H1 (cell line): ENCODE measurements at places on chromosomes 4 and X.

DNA sequence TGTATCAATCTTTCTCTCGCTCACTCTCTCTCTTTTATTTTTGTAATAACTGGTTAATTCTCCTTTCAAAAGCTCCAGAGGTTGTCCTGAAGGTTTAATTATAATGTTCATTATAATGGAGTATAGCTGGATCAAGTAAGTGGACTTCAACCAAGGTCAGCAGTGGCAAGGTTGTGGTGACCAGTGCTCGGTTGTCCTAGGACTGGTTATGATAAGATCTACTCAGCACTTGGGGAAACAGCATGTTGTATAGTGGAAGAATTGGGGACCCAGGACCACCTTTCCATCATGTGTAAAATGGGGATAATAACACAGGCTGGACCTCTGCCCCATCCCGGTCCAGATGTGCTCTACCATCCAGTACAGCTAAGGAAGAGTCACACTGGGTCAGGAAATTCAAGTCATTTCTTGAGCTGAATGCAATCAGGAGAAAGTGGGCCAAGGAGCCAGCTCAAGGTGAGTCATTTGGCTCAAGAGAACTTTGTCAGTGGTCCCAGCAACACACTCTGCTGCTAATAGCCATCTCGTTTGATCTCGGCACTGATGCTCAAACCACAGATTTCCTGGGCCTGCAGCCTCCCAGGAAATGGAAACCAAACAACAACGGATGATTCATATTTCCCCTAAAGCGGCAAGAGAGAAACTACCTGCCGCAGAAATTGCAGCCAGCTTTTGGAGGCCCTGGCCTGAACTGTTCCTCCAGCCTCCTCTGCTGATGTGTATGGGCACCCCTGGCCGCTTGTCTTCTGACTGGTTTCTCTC is 123.6 kb upstream of the RBPJ start:
- no peak for DNase-seq

DNA sequence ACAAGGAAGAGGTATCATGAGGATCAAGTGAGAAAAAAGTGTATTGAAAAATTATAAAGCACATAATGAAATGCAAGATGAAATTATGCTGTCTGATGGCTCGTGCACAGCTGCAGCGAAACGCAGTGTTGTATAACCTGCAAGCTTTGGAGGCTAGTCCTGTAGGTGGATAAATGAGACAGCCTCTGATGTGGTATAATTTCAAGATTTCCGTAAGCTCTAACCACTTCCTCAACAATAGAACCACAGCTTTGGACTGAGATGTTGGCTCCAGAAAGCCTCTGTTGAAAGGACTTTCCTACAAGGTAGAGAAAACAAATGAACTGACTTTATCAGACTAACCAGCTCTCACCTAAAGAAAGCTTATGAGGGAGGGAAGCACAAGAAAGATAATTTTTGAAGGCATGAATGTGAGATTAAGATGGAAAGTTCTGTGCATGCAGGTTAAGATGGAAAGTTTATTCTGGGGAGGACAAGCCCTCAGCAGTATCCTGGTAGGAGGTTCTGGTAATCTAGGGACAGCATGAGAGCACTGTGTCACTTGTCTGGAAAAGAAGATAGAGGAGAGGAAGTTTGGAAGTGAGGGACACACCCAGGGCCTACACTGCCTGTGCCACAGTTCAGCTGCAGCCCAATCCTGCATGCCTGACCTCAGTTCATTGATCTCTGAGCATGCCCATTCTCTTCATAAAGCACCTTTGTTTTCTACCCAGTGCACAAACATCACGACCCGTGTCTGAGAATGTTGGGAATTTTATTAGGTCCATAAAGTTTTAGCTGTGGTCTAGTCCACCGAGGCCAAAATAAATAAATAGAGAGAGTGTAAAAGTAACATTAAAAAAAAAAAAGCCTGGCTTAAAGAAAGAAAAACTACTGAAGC is 161.5 kb upstream of the SFRP2 start:
- DNase-seq: no peak

GRCh38 chr4:32768664-32769389 is 2048.7 kb downstream of the PCDH7 start:
- DNase-seq: no peak

DNA sequence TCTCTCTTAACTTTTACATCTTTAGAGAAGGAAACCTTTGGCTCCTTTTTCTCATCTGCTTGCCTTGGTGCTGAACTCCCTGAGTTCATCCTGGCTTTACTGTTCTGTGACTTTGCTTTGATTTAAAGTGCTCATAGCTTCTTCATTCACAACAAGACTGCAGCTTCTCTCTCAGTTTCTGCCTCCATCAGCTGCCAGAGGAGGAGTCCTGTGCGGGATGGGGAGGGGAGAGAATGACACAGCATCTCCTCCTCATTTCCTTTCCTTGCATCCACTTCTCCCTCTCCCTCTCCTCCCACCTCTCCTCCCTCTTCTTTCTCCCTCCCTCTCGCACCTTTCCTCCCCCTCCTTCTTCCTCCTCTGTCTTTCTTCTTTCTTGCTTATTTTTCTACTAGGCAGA is 42.0 kb downstream of the CBLL2 start:
- DNase-seq: no peak

DNA sequence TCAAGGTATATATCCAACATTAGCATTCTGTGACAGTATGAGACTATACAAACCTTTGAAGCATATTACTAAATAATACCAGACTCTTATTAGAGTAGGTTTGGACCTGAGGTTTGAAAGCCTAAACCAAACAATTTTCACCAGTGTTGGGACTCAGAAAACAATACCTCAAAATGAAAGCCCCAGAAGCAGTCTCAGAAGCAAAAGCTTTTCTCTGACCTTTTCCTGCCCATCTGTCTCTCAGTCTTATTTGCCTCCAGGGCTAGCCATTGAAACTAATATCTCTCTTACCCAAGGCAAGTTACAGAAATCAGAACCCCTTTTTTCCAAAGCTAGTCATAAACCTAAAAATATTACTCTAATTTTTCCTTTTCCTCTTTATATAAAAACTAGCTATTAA is 163.3 kb downstream of the PTCHD1 start:
- no peak for DNase-seq

- DNase-seq: no peak
Measured at GRCh38 chr4:23153076-23153475, 460.3 kb downstream of the GBA3 start.

GRCh38 chr4:113749178-113749577 is 12.4 kb downstream of the CAMK2D start:
- no peak for DNase-seq

GRCh38 chr4:113145519-113146291 is 96.3 kb downstream of the ANK2 start:
- DNase-seq: peak; percentile 46

GRCh38 chr4:186621959-186622553 is 66.7 kb upstream of the MTNR1A start:
- no peak for DNase-seq

GRCh38 chrX:25226151-25226550 is 210.4 kb upstream of the ARX start:
- DNase-seq: no peak

GRCh38 chrX:12021698-12022097 is 116.6 kb upstream of the FRMPD4 start:
- DNase-seq: no peak

- no peak for DNase-seq
Measured at GRCh38 chr4:79445371-79445781, 37.3 kb upstream of the GK2 start.

GRCh38 chr4:90318193-90318592 is 191.0 kb downstream of the CCSER1 start:
- no peak for DNase-seq

DNA sequence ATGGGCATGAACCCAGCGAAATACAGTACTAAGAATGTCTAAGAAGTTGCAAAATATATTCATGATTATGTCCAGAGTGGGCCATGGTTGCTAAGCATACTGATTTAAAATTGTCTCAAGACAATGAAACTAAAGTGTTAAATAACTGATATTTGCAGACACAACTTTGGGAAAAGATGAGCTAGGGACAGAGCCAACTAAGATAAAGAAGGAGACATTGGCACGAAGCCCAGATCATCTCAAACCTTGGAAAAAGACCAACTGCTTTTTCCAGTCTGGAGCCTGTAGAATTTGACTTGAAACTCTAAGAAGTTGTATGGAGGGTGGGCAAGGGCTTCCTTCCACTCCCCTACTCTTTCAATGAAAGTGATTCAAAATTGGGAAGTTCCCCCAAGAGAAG is 108.5 kb upstream of the GLRA2 start:
- no peak for DNase-seq

- no peak for DNase-seq
Measured at GRCh38 chrX:53494436-53494835, 60.3 kb upstream of the HSD17B10 start.

GRCh38 chrX:15903186-15903681 is 48.6 kb upstream of the AP1S2 start:
- DNase-seq: no peak

GRCh38 chr4:83197555-83198235 is 83.2 kb upstream of the PLAC8 start:
- DNase-seq: no peak
